ENCODE measurements at places on chromosomes 7 and 10.

- DNase-seq: no peak
Observed at GRCh38 chr7:124480036-124480820, 285.4 kb downstream of the GPR37 start.

DNA sequence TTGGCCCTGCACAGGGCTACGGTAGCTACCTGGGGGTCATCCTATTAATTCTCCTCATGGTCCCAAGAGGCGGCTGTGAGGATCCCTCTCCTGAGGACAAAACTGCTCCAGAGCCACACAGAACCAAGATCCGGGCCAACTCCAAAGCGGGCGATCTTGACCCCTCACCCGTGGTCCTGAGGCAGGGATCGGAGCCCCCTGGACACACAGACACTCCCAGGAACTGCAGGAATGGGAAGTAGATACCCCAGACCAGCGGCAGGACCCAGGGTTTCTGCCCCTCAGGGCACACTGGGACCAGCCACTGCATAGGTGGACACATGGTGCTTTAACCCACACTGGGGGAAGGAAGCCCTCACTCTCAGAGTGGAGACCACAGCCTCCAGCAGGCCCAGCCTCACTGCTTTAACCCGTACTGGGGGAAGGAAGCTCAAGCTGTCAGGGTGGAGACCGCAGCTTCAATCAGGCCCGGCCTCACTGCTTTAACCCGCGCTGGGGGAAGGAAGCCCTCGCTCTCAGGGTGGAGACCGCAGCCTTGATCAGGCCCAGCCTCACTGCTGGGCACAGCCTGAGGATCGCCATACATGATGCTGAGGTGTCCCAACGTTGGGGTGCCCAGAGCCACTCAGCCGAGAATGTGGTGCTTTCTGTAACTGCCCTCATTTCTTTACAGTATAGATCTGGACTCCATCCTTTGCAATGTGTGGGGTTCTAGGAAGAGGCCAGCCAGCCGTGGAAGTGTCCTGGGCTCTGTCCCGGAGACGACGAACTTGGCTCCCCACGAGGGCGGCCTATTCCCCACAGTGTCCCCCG lies 60.1 kb downstream of the DIP2C start:
- no peak for DNase-seq

DNA sequence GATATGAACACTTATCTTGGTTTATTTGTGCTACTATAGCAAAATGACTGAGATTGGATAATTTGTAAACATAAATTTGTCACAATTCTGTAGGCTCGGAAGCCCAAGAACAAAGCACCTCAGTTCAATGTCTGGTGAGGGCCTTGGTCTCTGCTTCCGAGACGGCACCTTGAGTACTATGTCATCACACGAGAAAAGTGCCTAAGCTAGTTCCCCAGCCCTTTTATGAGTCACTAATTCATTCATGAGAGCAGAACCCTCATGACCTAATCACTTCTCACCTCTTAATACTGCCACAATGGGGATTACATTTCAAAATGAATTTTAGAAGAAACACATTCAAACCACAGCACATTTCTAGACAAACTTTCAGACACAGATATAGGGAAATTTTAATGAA lies 52.0 kb upstream of the PRSS1 start:
- no peak for DNase-seq

GRCh38 chr7:117124591-117125220 lies 171.4 kb downstream of the ST7 start:
- peak; percentile 89 for DNase-seq

- peak; percentile 62 for DNase-seq
Observed at GRCh38 chr10:28241741-28242399, 61.0 kb downstream of the MPP7 start.

DNA sequence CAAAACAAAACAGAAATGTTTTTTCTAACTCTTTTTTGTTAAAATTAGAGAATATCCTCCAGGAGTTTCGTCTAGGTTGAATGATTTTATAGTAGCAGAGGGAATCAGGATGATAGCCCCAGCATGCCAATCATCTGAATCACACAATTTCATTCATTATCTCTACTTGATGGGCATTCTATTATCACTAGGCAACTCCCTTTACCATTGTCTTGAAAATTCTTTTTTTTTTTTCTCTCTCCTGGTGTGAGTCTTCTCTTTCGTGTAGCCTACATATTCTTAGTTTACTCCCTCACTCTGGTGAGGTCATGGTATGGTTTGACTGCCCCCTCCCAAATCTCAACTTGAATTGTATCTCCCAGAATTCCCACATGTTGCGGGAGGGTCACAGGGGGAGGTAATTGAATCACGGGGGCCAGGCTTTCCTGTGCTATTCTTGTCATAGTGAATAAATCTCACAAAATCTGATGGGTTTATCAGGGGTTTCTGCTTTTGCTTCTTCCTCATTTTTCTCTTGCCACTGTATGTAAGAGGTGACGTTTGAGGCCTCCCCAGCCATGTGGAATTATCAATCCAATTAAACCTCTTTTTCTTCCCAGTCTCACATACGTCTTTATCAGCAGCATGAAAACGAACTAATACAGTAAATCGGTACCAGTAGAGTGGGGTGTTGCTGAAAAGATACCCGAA lies 105.0 kb downstream of the OTUD1 start:
- no peak for DNase-seq

DNA sequence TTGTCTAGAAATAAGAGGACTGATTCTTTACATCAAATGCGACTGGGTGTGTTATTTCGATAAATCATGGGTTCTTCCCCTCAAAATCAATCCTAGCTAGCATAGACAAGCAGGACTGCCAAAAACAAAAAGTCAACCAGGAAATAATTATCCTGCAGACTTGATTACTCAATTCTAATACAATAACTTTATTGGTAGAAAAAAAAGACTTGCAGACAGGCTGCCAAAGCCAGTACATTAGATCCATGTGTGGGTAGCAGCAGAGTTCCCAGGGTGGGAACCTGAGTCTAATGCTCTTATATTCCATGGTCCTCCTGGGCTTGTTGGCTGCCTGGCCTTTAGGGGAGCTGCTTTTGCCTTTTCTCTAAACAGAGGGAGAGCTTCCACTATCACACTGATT lies 7.8 kb downstream of the AFAP1L2 start:
- DNase-seq: no peak

DNA sequence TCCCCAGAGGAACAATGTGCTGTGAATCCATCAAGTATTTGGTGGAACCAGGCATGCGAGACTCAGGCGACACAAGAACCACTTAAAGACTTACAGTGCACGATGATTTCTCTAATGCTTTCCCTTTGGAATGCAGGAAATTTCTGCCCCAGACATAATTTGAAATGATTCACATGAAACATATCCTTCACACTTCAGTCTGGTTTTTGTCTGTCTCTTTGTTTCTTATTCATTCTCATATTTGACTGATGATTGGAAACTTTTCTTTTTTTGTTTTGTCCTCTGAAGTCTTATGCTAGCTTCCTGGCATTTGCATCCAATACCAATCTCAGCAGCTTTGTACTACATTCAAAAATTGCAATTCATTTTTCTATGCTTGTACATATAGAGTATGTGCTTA lies 502.8 kb downstream of the PHTF2 start:
- no peak for DNase-seq

DNA sequence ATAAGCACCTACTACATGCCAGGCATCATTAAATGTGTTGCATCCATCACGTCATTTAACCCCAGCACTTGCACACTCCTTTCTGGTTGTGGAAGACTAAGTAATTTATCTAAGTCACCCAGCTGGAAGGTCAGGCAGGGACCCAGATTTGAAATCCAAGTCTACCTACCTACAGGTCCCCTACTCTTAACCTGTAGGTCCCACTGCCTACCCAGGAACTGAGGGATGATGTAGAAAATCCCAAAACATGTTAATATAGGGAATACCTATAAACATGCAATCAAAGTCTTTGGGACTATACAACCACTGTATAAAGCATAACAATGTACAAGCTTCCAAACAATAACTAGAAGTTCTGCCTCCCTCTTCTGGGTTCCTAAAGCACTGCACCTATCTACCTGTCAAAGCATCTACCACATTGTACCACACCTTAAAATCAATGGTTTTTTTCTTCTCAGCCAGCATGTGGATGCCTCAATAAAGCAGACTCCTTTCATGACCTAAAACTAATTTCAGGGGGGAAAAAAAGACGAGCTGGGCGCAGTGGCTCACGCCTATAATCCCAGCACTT lies 5.6 kb downstream of the IL6 start:
- no peak for DNase-seq

DNA sequence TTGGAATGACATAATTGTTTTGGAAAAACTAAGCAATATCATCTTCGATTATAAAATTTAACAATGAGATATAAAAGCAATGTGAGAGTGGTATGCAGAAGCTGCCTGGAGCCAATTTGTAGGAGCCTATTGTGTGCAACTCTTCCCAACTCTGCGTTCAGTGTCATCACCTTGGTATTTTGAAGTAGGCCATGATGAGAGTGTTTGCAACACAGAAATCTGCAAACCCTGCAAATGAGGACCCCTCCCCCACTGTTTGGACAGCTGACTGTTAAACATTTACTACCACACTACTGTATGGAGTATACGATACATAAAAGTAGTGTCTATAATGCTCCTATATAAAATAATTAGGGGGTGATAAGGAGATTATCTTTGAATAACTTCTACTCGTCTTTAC lies 531.3 kb downstream of the ATRNL1 start:
- no peak for DNase-seq

- DNase-seq: peak; percentile 77
Observed at GRCh38 chr7:34165927-34166550, 260.7 kb downstream of the BMPER start.

- DNase-seq: peak; percentile 71
Observed at GRCh38 chr10:108783897-108784296, 1139.4 kb downstream of the XPNPEP1 start.

- DNase-seq: no peak
Observed at GRCh38 chr10:99497343-99498025, 35.3 kb upstream of the NKX2-3 start.

DNA sequence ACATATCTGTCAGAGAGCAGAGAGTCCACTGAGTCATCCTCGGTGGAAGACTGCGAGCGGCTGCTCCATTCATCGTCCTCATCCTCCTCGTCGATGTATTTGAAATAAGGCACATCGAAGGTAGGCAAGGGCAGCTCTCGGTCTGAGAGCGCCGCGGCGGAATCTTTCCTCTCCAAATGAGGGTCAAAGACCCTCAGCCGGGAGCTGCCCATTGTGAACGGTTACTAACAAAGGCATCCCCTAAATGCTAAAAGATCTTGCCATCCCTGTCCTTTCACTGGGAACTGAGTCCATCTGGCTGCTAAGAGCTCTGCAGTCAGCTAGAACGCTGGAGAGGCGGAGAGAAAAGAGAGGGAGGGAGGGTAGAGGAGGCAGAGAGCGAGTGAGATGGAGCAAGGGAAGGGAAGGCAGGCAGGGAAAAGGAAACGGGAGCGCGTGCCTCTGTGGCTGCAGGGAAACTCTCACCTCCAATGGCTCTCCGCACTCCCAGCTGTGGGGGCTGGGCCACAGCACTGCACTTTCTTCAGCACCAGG lies 163.4 kb downstream of the RAPGEF5 start:
- DNase-seq: no peak

DNA sequence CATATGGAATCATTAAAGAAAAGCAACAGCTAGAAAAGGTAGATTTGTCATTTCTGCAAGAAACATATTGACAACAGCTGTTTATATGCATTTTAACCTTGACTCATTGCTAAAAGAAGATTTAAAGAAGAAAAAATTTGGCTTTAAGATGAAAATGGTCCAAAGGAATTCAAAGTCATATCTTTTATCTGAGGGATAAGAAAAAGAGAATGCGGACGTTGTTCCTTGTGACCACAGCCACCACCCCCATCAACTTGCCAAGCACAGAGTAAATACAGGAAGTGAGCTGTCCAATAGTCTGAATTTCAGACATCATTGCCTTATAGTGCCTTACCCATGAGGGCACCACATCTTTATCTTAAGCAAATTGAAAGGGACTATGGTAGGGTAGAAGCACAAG lies 7.3 kb upstream of the CRPPA start:
- DNase-seq: no peak

DNA sequence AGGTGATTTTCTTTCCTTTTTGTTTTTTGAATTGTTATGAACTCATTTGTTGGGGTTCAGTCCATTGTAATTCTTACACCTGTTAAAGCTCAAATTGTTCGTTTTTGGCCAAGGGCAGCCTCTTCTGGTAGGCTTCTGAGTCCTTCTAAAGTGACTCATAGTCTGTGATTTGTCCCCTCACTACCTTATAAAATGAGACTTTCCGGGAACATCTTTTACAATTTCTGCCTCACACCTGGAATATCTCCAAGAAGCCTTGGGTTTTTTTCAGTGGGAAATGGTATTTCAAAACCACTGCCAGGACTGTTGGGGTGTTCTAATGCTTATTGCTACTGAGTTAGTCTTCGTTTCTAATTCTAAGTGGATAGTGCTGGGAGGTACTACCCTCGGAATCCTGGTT lies 56.7 kb downstream of the BMPR1A start:
- DNase-seq: no peak

- DNase-seq: peak; percentile 74
Observed at GRCh38 chr7:53315981-53316380, 280.5 kb downstream of the POM121L12 start.

GRCh38 chr7:139897422-139898090 lies 68.5 kb downstream of the TBXAS1 start:
- DNase-seq: no peak

DNA sequence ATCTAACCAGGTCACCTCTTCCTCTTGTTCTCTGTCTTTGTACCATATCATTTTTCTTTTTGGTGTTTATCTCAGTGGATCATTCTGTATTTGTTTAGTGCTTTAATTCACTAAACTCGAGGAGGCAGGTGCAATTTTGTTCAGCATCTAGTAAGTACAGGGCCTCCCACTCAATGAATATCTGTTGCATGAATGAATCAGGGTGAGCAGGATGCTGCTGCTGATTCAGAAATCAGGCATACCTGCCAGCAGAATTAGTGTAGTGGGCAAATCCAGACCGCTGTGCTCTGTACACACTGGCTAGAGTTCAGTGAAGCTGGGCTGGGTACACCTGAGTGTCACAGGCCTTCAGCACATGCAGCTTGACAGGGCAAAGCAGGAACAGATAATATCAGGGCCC lies 511.9 kb downstream of the SUGCT start:
- no peak for DNase-seq

DNA sequence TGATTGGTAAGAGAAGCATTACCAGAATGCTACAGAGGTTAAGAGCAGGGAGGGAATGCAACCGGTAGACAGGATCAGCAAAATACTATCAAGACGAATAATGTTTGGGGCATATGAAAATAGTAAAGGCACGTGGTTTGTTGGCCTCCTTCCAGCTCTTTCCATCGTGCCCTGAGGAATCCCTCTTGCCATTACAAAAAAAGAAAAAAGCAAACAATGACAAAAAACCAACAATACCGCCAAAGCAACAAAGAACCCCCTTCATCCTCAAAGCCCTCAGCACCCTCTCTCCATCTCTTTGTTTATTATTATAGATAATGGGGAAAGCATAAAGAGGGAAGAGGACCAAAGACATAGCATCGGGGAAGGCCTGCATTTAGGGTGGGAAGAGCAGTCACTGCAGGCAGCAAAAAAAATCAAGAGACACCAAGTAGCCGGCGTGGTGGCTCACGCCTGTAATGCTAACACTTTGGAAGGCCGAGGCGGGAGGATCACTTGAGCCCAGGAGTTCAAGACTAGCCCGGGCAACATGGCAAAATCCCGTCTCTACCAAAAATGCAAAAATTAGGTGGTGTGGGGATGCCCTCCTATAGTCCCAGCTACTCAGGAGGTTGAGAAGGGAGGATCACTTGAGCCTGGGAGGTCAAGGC lies 78.0 kb downstream of the HIP1 start:
- no peak for DNase-seq

Data from SK-MEL-5 (cell line).